ENCODE measurements at places on chromosomes 5 and 9.

DNA sequence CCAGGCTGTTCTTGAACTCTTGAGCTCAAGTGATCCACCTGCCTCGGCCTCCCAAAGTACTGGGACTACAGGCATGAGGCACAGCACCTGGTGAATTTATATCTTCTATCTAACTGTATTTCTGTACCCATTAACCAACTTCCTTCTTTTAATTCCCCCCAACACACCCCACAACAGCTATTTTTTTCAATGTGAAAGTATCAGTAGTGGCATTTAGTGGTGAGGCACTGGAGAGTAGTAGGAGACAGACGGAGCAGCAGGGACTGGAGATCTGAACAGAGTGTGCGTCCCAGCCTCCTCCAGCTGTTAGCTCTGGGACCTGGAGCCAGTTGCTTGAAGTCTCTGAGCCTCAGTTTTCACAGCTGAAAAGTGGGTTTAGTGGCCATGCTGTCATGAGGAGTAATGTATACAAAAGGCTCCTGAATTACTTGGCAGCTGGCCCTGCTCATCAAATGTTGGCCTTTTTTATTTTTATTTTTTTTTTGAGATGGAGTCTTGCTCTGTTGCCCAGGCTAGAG lies 11.0 kb upstream of the EEIG1 start:
- no peak for DNase-seq

DNA sequence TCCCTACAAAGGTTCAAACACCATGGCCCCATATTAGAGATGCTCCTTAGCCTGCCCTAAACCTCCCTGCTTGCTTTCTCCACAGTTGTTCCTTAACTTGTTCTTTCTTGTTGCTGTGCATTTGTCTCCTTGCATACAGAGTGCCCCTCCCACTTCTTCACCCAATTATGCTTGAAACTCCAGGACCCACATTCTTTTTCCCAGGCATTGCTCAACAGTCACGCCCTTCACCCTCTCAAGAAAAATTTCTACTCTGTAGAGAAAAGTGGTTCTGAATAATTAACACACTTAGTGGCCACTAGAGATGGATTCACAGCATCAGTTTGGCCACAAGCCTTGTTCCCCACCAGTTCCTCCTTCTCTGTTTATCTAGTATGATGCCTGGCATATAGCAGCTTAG lies 57.7 kb downstream of the NREP start:
- DNase-seq: no peak

DNA sequence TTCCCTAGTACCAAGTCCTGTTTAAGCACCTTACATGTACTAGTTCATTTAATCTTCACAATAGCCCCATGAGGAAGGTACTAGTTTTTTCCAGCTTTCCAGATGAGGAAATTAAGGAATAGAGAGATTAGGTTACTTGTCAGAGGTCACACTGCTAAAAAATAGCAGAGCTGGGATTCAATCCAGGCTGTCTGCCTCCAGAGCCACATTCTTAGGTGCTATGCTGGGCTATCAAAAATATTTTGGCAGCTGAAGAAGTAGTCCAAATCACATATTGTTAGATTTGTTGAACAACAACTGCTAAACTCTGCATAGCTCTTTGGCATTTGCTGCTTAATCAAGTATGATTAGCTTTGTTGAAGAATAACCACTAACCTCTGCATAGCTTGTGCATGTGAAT lies 591.5 kb upstream of the KLF4 start:
- DNase-seq: no peak

GRCh38 chr5:9209846-9210492 lies 335.9 kb downstream of the SEMA5A start:
- no peak for DNase-seq

GRCh38 chr5:17147170-17147569 lies 70.3 kb upstream of the BASP1 start:
- no peak for DNase-seq
